ENCODE measurements at places on chromosomes 3 and 15. TPM values are rescaled to one million over a fixed set of nuclear protein-coding genes. Genes with fewer than 3 reads are reported as not detected.

GRCh38 chr3:134432236-134432635 lies 53.5 kb downstream of the ANAPC13 start:
- DNase-seq: no peak

DNA sequence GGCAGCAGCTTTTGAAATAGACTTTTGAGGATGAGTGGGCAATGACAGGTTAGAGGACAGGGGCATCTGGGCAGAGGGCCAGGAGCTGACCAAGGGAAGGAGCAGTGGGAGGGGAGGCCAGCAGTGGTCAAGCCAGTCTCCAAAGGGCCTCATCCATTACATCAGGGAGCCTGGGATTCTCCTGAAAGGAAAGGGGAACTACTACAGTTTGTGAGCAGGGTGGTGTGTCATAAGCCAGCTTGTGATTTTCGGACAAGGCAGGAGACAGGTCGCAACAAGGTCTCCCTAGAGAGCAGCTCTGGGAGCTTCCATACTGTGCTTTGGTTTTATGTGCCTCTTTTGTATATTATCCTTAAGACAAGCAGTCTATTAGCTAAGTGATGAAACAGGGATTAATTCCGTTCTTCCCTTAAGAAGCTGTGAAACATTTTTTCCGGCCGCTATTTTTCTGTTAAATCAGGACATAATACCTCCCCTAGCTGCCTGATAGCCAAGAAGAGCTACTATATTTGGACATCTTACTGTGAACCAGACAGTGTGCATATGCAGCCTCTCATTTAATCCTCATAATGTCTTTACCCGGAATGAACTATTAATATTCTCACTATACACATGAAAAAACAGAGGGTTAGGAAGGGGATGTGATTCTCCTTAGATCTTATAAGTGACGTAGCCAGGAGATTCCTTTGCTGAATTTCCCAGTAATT lies 46.4 kb downstream of the C2CD4B start:
- no peak for DNase-seq

DNA sequence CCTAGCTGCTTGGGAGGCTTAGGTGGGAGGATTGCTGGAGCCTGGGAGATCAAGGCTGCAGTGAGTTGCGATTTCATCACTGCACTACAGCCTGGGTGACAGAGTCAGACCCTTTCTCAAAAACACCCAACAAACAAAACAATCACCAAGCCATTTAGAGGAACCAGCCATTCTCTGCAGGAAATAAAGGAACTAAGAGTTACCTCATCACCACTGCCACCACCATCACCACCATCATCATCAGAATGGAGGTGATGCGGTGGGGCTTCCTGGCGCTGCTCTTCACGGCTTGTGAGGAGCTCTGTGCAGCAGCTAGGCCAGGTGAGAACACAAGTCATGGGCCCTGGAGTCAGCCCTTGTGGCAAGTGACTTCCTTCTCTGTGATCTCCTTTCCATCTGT lies 37.7 kb upstream of the KLHL25 start:
- no peak for DNase-seq

DNA sequence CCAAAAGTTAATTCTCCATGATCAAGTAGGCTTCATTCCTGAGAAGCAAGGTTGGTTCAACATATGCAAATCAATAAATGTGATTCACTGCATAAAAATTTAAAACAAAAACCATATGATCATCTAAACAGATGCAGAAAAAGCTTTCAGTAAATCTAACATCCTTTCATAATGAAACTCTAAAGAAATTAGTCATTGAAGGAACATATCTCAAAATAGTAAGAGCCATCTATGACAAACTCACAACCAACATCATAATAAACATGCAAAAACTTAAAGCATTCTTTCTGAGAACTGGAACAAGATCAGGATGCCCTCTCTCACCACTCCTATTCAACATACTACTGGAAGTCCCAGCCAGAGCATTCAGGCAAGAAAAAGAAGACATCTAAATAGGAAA lies 254.1 kb downstream of the AGBL1 start:
- DNase-seq: no peak

- no peak for DNase-seq
Observed at GRCh38 chr3:172824229-172824628, 73.7 kb downstream of the ECT2 start.

DNA sequence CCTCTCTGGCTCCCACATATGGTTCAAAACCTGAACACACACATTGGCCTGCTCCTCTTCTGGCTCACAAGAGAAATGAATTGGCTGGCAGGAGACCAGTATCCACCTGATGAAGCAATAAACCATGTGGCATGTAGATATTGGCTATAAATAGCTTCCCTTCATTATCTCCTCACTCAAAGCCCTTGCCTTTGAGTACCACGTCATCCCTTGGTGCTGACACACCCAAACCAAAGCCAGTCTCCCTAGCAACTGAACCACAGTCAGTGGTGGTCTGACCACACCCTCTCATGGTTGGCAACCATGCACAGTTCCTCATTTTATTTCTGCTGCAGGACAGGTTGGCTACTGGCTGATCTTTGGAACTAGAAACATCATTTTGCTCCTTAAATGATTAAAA lies 98.8 kb downstream of the ZNF621 start:
- DNase-seq: peak; percentile 79

DNA sequence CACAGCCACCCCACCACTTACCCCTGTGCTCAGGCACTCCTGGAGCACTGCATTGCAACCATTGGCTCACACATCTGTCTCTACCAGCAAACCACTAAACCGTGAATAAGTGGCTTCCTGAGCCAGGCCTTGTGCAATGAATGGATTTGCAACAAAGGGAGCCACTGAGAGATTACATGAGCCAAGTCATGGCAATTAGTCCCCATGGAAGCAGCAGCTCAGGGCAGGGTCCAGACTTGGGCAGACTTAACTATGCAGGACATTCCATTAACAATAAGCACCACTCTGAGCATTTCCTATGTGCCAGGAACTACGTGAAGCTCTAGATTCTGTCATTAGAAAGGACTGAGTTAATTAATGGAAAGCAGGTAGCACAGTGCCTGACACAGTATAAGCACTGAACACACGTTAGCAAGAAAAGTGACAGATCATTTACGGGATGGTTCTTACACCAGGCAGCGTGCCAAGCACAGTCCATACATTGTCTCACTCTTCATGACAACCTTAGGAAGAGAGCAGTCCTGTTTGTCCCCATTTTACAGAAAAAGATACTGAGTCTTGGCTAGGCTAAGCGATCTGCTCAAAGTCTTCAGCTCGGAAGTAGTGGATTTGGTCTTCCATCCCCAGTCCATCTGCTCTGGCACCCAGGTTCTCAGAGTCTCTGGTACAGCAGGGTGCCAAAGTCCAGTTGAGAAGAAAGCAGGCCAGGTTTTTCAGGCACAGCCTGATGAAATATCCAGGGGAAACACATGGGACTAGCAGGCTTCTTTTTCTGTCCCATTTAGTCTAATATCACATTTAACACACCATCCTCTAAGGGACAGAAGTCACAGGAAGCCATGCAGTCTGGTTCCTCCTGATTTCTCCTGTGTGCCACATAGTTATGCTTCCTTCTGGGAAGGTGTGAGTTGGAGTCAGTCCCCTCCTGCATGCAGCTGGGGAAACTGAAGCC lies 44.1 kb downstream of the LIPC start:
- DNase-seq: peak; percentile 46

- no peak for DNase-seq
Observed at GRCh38 chr15:89860431-89860830, 33.4 kb downstream of the AP3S2 start.

DNA sequence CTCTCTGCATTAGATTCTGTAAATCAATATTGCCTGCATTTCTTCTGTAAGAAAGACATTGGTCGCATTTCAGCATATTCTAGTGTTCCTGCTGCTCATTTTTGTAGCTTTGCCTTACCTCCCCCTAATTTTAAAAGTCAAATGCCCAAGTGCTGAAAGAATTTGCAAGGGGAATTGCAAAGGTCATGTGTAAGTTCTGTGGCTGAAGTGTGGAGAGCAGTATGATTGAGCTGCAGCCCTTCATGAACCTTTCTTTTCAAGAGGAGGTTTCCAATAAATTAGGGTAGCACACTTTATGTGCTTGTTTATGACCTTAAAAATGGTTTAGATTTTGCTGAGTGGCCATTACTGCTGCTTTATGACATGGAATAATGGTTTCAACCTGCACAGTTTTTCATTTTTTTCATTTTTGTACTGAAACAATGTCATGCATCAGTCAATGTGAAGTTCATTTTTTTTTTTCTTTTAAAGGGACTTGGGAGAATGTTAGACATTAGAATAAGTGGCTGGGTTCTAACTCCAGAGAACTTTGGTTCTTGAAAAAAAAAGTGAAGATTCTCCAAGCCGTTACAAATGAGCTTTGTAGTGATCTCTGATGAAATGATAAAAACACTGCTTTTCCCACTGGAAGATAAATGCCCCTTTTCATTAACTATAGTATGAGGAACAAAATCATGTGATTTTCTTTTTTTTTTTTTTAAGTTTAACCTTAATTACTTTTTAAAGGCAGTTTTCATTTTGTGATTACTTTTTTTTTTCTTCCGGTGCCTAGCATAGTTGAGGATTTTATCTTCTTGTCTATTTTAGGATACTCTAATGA lies 99.6 kb downstream of the MITF start:
- no peak for DNase-seq

GRCh38 chr15:96334705-96335410 lies 4.4 kb downstream of the NR2F2 start:
- DNase-seq: no peak

DNA sequence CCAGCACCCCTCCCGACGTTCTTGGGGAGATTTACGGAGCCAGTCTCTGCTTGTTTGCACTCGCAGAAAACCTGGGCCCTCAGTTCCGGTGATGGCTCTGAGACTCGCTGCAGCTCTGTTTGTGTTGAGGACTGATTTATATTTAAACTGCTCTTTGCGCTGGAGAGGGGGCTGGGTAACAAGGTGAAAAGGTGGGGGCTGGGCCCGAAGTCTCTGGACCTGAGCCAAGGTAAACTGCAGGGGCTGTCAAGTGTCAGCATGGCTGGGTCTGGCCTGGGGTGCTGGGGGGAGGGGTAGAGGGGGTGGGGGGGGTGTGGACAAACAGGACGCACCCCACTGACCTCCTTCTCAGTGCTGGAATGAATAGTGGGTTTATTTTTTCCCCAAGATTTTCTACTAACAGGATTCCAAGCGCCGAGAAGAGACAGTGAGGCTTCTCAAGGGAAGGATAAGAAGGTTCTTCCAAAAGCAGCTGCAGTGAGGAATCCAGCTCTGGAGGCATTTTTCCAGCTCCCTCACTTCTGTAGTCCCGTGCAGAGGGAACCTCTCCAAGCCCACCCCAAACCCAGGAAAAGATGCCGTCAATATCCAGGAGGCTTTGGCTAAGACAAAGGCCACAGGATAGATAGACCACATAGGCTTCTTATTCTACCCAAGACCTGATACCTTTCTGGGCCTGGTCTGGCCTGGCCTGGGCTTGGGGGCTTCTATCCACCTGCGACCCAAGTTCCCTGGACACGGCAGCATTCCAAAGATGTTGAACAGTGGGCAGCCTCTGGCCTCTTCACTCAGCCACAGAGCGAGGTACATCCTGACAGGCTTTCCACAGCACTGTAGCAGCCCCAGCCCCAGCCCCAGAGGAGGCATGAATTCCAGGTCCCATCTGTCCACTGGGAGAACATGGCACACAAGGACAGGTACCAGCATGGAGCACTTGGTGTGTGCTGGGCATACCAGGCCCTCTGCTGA lies 938 bp upstream of the SLCO2A1 start:
- no peak for DNase-seq

DNA sequence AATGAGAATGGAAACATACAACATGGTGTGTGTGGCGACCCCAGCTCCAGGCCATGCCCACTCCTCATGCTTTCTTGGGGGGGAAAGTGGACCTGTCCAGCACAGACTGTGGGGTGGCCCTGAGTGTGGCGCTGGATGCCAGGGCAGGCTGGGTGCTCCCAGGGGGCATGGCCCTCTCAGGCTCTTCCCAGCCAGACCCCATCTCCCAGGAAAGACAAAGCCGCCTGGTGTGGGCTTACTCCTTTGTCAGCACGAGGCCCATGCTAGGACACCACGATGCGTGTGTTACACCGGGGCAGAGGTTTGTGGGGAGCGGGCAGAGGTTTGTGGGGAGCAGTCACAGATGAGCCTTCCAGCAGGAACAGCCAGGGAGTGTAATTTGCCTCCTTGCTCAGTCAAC lies 68.5 kb downstream of the ABTB1 start:
- DNase-seq: no peak

Gene BLOC1S6
- 32.0 TPM for total RNA-seq

Gene CP
- 11.0 TPM for total RNA-seq

Gene LRRC34
- total RNA-seq: 0.34 TPM

Gene GALNT15
- 93.0 TPM for total RNA-seq

Gene GPR27
- total RNA-seq: 1.9 TPM

Gene RBM15B
- 42.6 TPM for total RNA-seq

Gene PPP1R14D
- total RNA-seq: 2.4 TPM

Gene ZNF860
- total RNA-seq: 2.8 TPM

Gene ZNF660
- 0.15 TPM for total RNA-seq

Gene SEMA3F
- total RNA-seq: 128 TPM

Gene GOLGA6A
- total RNA-seq: 0.23 TPM
